ENCODE measurements at places on chromosomes 12 and 14.

DNA sequence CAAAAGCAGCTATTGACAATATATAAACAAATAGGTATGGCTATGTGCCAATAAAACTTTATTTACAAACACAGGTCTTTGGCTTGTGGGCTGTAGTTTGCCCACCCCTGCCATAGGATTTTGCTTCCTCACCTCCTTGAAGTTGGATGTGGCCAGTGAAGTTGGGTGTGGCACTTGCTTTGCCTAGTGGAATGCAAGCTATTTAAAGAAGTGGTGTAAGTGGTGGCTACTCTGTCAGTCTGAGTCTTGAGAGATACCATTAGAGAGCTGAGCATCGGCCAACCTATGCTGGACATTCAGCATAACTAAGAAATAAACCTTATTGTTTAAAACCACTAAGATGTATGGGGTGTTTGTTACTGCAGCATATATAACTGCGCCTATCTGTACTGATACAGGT, 321.3 kb downstream of the RGS6 start:
- DNase-seq: no peak

DNA sequence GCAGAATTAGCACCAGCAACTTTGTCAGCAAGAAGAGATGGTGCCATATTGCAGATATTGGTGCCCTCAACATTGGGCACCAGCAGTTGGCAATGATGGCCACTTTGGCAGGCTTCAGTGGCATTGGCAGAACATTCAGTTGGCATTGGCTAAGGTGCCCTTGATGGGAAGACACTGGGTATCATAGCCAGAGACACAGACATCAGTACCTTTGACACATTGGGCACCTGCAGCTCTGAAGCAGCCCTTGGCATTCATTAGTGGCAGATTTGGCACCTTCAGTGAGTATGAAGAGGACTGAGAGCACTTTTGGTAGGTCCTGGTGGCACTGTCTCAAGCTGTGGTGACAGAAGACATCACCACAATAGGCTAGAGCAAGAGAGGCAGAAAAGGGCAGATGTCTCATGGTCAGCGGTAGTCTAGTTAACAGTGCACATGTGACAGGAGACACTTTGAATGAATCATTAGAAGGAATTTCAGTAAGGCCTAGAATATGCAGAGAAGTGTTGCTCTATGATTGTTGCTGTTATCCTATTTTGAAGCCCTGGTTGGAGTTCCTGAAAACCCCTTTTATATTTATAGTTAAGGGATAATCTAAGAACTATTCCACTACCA, 422.2 kb downstream of the APAF1 start:
- no peak for DNase-seq

DNA sequence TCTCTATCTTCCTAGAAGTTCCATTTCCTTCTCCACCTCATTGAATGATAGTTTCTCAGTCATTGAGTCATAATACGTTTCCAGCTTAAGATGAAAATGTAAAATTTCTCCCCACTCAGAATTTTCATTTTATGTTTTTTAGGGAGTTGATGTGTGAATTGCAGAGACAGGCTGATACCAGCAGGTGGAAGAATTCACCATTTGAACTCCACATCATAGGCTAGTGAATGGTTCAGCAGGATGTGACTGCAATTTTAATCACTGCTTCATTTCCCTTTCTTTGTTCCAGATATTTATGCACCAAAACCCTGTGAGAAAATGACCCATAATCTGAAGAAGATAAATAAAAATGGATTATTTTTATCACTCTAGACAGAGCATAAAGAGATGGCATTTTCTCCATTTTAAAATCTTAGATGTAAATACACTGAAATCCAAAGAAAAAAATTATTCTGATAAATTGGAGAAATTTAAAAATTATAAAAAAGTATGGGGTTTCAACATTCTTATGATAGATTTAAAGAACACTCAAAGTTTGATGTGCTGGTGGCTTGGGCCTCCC, 10.6 kb upstream of the PYGL start:
- DNase-seq: no peak

- DNase-seq: no peak
These were observed 14.5 kb downstream of the GMFB start for GRCh38 chr14:54474232-54474793.
